ENCODE measurements at places on chromosomes 2 and 18.

DNA sequence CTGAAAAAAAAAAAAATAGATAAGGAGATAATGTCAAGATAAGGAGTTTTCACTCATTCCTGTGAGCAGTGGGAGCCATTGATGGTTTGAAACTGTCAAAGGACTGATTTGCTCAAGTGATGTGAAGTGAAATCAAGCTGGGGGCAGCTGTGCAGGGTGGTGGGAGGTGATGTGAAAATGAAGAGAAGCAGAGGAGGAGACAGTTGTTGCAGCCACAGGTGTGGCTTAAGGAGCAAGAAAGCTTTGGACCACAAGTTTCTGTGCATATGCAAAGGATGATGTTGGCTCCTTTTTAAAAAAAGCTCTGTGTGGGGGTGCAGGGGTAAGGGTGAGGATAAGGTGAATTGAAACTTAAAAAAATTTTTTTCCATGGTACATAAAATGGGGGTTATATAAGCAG, 8.3 kb downstream of the EFR3B start:
- DNase-seq = no peak

- DNase-seq = no peak
Observed at GRCh38 chr18:58887613-58887963, 22.9 kb downstream of the ZNF532 start.

DNA sequence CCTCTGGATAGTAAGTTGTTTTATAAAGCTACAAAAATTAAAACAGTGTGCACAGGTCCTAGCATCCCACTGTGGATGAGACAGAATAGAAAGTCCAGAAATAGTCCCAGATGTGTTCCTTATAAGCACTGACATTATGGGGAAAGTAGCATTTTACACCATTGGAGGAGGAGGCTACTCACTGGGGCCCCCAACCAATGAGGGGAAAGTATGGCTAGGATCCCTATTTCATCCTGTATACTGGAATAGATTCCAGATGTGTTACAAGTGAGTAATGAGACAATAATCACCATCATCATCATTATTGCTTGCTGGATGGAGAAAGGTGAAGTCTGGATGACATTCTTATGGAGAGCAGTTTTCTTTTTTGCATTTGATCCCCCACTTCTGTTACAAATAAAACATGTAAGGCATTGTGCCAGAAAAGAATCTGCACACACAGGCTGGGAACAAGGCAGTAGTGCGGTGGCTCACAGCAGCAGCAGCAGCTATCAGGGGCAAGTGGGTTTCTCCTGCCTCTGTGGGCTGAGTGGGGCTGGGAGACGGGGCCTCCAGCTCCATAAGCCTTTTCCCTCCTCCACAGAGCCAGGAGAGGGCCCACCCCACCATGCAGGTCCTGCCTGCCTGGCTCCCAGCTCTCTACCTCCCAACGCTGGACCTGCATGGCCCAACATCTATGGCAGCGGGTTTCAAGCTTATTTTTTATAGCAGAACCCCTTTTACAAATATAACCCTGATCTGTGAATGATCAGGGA, 5.0 kb downstream of the ARID5A start:
- DNase-seq = no peak

DNA sequence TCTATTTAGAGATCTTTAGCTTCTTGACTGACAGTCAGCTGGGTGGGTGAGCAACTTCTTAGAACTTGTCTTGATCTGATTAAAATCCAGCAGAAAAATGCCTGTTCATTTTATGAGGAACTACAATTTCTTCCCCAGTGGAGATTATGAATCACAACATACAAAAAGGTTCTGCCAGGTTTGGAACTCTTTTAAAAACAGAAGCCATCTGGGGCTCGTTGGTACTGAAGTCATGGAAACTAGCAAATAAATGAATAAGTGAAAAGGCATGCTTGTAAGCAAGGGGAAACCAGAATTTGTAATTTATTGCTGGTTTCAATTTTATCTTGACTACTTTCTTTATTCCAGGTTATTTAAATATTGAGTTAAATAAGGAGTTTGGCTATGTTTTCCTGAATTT, 767.4 kb downstream of the MBD2 start:
- DNase-seq = no peak

DNA sequence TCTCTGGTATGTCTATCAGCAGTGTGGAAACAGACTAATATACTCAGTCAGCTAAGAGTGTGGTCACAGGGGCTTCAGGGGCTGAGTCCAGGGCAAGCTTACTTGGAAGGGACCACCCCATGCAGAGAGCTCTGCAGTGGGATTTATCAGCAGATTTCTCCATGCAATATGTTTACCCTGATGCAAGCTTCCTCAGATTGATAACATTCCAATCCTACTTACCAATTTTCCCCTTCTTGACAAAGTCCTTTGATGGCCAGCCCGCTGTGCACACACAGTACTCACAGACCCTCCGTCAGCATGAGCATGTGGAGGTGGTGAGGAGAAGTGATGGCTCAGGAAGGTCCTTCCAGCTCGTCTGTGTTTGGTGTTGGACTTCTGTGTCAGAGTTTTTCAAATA, 51.8 kb downstream of the SH3RF3 start:
- no peak for DNase-seq

DNA sequence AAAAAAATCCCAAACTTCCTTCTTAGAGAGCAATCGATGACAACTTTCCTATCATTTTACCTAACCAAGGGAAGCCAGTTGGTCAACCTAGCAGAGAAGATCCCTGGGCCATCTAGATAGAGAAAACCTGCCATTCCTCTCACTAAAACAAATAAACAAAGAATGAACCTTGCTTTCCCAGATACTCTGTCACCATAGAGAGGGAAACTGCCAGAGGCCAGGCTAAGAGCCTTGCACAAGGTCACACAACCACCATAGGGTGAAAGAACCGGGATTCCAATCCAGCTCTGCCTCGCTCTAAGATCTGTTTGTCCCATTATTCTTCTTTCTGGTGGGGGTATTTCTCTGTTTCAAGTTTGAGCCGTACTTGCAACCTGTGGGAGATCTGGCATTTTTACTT, 154.6 kb downstream of the CYRIA start:
- no peak for DNase-seq
